Stimulated activated CD4-positive, alpha-beta T cell treated with anti-CD3 and anti-CD28 coated beads, Interleukin-15, amount 100 ng/mL, for 1 hour (primary cell): ENCODE measurements at places on chromosomes 12 and 14.

- no peak for DNase-seq
These were observed 10.1 kb downstream of the PDE6H start for GRCh38 chr12:14982991-14983390.

GRCh38 chr12:132222096-132222807 lies 78.0 kb downstream of the NOC4L start:
- DNase-seq = no peak

DNA sequence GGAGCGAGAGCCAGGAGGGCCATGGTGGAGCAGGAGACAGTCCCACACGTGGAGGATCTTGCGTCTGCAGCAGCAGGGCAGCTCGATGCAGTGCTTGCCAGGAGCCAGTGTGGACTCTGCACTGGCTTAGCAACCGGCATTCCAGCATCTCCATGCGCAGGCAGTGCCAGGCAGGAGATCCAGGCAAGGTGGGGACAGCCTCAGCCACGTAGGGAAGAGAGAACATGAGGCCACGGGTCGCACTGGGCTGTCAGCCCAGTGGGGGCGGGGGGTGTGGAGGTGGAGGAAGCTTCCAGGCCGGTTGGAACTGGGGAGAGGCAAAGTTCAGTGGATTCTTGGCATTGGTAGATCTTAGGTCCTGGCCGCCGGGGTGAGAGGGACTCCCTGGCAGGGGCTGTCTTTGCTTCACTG lies 121.0 kb upstream of the EVL start:
- DNase-seq = no peak

GRCh38 chr14:24831677-24832076 lies 197.7 kb upstream of the GZMB start:
- no peak for DNase-seq

- no peak for DNase-seq
These were observed 146.3 kb downstream of the PDZRN4 start for GRCh38 chr12:41334390-41334789.

DNA sequence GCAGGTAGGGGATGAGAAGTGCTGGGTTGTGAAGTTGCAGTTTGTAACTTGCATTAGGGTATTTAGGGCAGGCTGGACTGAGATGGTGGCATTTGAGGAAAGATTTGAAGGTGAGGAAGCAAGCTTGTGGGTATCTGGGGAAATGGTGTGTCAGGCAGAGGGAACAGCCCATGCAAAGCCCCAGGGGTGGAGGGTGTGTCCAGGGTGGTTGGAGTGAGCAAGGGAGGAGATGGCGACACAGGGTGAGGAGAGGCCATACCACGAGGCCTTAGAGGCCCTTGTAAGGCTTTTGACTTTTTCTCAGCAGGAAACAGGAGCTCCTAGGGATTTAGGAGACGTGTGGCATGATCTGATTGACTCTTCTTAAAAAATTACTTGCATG lies 136.9 kb downstream of the NUAK1 start:
- no peak for DNase-seq

GRCh38 chr12:57511588-57512325 lies 8.6 kb downstream of the DDIT3 start:
- no peak for DNase-seq

GRCh38 chr14:57725399-57726077 lies 140.4 kb downstream of the SLC35F4 start:
- no peak for DNase-seq

- no peak for DNase-seq
These were observed 903 bp downstream of the BRF1 start for GRCh38 chr14:105299654-105300541.

- DNase-seq = no peak
These were observed 25.6 kb downstream of the ATXN2 start for GRCh38 chr12:111573476-111573875.

DNA sequence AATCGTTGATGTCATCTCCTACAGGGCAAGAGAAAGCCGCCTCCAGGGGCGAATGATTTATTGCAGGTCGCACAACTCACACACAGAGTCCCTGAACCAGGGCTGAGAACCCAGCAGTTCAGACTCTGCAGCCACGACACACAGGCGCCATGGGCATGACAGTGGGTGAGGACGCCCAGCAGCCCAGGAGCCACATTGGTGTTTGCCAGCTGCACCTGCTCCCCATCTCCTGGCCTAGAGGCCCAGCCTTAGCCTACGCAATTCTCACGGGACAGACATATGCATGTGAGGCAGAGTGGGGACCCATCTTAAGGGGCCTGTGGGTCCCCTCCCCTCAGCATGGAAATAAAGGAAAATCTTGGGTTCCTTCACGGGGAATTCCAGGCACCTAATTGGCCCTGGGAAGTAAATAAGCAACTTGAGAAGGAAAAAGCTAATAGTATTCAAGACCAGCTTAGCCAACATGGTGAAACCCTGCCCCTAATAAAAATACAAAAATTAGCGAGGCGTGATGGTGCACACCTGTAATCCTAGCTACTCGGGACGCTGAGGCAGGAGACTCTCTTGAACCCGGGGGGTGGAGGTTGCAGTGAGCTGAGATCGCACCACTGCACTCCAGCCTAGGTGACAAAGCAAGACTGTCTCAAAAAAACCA lies 69.3 kb downstream of the RIMBP2 start:
- DNase-seq = no peak

DNA sequence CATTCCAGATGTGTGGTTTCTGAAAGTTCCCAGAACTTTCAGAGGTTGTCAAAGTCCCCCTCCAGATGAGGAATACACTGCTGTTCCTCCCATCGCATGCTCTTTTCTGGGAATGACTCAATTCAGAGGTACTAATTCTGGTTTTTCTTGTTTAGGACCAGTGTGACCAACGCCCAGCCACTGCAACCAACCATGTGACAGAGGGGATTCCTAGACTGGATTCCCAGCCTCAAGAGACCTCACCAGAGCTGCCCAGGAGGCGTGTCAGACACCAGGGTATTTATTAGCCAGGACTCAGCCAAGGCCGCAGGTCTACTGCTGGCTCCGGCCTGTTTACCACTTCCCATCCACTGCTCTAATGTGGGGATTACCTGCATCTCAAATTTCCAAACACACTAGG lies 24.2 kb downstream of the TRAFD1 start:
- DNase-seq = no peak

DNA sequence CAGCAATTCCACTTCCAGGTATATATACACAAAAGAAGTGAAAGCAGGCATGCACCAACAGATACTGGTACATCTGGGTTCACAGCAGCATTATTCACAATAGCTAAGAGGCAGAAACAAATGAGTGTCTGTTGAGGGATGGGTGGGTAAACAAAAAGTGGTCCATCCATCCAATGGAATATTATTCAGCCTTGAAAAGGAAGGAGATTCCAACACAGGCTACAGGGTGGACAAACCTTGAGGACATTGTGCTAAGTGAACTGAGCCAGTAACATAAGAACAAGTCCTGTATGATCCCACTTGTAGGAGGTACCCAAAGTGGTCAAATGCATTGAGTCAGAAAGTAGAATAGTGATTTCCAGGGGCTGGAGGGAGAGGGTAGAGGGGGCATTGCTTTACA lies 27.6 kb upstream of the BEGAIN start:
- DNase-seq = no peak

DNA sequence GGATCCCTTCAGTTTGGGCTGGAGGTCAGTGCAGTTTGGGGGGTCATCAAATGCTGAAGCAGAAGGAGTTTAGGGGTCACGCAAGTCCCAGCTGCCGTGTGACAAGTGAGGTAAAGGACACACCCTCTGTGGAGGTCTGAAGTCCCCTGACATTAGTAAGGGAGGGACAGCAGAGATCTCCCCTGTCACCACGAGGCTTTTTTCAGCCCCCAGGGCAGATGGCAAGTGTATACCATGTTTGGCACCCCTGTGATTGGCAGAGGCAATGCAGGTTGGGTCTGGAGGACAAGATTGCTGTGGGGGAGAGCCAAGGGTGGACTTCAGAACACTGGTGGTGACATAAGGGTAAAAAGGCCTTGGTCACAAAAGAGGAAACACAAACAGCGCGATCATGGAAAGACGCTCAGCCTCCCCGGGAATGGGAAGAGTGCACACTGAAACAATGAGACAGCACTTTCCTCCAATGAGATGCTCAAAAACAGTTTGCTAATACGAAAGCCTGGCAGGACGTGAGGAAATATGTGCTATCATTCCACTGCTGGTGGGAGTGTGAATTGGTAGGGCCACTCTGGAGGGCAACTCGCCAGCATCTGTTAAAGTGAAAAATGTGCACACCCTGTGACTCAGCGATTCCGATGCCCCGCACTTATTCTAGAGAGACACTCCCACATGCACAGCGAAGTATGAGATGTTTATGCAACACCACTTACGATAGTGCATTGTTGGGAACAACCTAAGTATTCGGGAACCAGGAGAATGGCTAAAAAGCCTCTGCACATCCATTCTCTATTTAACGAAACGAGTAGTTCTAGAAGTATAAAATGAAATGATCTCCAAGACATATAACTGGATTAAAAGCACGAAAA lies 14.4 kb upstream of the CD27 start:
- DNase-seq = no peak

DNA sequence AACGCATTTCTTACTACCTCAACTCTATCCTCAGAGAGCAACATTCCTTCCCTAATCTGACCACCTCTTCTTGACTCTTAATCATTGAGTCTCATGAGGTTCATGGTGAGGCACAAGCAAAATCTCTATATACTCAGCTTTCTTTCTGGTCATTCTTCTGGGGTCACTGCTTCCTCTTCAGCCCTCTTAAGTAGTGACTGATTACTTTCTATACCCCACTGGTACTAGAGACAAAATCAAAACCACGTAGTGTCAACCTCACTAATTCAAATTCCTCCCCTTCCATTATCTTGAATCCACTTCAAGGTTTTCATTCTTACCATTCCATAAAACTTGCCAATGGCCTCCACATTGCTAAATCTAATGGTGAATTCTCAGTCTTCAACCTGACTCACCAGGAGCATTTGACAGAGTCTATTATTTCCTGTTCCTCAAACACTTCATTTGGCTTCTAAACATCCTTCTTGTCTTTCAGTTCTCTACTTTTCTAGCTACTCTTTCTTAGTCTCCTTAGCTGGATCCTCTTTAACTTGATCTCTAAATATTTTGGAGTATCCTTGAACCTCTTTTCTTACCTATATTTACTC lies 6.8 kb downstream of the WDHD1 start:
- DNase-seq = no peak

DNA sequence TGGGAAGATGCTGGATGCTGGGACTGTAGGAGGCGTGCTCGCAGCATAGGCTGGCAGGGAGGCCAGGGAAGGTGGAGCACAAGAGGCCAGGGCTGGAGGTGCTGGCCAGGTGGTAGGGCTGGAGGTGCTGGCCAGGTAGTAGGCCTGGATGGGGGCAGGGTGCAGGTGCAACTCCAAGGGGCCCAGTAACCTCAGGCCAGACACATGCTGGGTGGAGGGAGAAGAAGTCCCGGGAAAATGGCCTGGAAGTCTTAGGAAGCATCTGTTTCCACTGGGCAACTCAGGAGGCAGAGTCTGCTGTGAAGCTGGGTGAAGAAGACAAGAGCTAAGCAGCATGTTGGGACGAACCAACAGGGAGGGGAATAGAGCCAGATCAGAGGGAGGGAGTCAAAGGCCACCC lies 665.2 kb downstream of the BCL11B start:
- DNase-seq = no peak

DNA sequence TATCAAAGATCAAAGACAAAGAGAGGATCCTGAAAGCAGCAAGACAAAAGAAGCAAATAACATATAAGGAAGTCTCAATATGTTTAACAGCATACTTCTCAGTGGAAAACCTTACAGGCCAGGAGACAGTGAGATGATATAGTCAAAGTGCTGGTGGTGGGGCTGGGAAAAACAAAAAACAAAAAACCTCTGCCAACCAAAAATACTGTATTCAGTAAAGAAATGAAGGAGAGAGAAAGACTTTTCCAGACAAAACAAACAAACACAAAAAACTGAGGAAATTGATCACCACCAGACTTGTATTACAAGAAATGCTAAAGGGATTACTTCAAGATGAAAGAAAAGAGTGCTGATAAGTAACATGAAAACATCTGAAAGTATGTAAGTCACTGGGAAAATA lies 221.2 kb downstream of the ADGRD1 start:
- no peak for DNase-seq

DNA sequence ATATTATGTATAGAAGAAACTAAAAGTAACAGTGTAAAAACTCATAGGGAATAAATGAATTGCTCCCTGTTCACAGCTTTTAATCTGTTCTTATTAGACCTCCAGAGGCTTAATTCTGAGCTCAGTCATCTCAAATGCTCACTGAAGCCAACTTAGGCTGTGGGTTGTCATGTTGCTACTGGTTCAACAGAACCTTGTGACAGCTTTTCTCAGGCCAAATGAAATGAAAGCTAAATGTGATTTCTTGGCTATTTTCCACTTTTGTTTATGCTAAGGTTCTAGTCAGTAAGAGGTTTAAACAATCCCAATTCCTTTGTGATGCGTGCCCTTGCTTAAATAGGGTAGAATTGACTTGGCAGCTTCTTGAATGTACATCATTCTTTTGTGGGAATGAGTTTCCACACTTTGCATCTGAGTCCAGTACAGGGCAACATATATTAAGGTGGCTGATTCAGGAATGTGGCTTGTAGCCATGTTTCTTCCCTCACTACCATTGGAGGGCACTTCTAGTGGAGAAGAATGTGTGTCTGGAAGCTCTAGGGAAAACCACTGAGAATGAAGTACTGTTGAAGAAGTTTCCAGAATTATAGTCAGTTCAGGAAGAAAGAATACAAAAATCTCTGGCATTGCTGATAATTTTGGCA lies 156.4 kb downstream of the NEDD1 start:
- no peak for DNase-seq

DNA sequence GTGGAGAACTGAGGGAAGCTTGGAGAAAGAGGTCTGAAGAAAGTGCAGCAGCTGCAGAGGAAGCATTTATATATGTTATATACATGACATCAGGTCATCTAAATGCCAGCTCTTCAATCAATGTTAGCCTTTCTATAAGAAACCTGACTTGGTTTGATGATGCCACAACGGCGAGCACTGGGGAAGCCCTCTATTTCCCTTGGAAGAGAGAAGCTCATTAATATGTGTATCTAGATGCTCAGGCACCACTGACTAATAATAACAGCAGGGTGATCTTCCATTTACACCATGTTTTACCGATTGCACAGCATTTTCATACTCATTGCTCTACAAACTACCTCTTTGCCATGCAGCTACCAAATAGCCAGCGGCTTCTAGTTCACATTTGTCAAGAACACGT lies 811 bp downstream of the ACYP1 start:
- DNase-seq = no peak

DNA sequence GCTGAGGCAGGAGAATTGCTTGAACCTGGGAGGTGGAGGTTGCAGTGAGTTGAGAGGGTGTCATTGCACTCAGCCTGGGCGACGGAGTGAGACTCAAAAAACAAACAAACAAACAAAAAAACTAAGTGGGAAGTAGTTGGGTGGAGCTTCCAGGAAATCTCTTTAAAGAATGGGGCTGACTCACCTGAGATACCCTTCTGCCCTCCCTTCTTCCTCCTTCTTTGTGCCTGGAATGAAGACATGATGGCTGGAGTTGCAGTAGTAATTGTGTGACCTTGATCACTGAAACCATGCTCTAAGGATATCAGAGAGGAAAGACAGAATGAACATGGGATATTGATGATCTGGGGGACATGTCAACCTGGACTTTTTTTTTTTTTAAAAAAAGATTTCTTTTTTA lies 87.6 kb upstream of the MED13L start:
- no peak for DNase-seq

- DNase-seq = no peak
These were observed 59.9 kb downstream of the MGST1 start for GRCh38 chr12:16407346-16407745.

GRCh38 chr14:75495882-75496281 lies 26.4 kb upstream of the BATF start:
- no peak for DNase-seq

GRCh38 chr12:12265571-12266388 lies 1.1 kb downstream of the LRP6 start:
- no peak for DNase-seq

- no peak for DNase-seq
These were observed 33.5 kb downstream of the CCNK start for GRCh38 chr14:99514552-99515300.
